GM03348 (cell line): ENCODE measurements at places on chromosomes 6 and 20.
A peak's percentile ranks its signal among the peaks of the same experiment; 100 is the strongest.

DNA sequence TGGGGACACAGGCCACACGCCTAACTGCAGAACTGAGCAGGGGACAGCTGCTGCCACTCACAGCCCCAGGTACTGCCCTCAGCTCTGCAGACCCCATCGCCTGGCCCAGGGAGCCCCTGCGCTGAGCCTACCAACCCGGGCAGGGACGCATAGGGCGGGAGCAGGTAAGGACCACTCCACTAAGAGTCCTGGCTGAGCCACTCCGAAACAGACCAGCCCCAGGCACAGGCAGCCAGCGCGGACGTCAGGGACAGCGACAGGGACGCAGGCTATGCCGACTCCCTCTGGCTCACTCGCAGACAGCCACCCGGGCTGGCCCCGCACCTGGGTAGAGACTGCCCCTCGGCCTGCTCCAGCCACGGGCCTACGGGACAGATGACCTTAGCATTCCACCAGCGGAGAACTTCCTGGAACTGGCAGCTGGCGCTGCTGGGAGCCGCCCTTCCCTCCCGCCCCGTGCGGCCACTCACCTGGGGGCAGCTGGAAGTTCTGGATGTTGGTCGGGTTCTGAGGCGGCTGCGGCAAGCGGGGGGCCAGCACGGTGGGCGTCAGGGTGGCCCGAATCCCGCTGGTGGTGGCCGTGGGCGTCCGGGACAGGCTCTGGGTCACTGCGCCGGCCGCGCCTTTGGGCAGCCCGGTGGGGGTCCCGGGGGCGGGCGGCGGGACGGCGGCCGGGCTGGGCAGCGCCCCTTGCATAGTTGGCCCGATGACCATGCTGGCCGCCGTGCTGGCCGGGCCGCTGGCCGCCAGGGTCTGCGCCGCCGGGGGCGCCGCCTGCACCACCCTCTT is 1.5 kb downstream of the TAF4 start:
- peak; percentile 40 for DNase-seq

GRCh38 chr6:153862139-153862538 is 176.9 kb upstream of the OPRM1 start:
- DNase-seq, result no peak

- no peak for DNase-seq
Measured at GRCh38 chr6:57130661-57131177, 40.7 kb downstream of the ZNF451 start.

DNA sequence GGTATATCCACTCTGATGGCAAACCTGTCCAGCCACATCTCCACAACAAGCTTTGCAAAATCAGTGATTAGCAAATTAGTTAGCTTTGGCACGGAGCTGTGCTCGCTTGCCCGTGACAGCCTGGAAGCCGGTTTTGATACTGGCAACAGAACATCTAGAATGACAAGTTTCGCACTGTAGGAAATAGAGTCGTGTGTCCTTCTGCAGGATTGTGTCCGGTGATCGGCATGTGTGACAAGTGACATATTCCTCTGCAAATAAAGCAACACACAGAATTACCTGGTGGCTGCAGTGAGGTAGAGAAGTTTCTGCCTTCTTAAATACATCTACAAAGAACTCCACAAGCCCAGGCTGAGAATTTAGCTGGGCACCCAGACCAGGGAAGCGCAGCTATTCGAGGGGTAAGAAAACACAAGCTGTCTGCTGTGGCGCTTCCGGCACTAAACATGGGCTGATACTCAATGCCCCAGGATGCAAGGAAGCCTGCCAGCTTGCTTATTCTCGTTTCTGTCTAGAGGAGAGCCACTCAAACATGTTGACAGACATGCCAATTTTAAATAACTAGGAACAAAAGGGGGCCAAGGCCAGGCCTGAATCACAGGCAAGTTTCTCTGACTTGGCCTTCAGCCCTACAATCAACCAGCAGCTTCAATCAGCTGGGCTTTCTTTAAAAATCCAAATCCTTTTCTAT is 22.2 kb downstream of the EIF2S2 start:
- DNase-seq, result no peak
